ENCODE measurements at places on chromosomes 6 and 20.

GRCh38 chr20:34977365-34978091 lies 21.9 kb downstream of the MYH7B start:
- no peak for DNase-seq

DNA sequence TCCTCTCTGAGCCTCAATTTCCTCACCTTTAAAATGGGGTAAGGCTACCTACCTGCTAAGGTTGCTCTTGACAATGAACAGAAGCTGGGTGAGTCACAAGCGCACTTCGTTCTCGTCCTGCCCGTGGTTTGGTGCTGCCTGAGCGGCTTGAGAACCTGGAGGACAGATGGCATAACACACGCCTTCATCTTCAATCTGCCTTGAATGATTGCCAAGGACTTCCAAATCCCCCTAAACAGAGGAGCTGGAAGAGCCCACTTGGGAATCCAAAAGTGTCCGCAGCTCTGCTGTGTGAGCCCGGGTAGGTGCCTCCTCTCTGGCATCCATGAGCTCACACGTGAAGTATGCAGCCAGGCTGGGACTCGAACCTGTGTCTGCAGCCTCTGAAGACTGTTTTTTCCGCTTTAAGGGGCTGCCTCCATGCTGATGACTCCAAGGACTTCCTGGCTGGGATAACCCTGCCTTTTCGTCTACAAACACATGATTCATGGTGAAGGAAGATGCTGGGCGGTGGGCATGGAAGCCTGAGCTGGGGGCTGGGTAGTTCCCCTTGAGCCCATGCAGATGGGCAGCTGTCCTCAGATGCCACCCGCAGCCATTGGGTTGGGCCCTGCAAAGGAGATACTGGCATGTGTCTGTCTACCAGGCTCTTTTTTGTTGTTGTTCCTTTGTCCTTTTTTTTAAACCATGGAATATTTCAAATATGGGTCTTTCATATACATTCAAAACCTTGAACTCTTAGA lies 25.3 kb upstream of the CSNK2A1 start:
- DNase-seq, result peak; percentile 22

- DNase-seq, result peak; percentile 91
These were observed 11.2 kb upstream of the PSMG4 start for GRCh38 chr6:3247255-3248146.

- no peak for DNase-seq
These were observed 4.5 kb downstream of the SNAI1 start for GRCh38 chr20:49987015-49987867.

DNA sequence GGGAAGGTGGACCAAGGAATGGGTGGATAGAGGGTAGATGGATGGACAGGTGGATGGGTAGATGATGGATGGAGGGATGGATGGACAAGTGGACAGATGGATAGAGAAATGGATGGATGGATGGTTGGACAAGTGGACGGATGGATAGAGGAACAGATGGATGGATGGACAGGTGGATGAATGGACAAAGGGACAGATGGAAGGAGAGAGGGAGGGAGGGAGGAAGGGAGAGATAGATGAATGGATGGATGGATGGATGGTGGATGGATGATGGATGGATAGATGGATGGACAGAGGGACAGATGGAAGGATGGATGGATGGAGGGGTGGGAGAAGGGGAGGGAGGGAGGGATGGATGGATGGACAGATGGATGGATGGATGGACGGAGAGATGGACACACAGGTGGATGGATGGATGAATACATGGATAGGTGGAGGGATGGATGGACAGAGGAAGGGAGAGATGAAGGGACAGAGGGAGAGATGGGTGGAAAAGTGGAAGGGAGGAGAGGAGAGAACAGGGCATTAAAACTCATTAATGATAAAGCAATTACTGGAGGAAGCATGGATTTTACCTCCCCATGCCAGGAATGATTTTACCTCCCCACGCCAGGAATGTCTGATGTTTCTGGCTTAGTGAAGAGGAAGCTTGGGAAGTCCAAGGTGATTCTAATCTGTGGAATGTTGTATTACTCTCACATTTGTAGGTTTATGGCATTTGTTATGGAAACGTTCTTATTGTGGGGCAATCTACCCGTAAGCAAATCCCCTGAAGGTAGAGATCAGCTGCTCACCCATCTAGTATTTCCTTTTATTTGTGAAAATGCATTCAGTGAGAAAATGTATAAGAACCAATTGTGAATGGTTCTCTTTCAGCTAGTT lies 383.3 kb downstream of the TAF4 start:
- no peak for DNase-seq

DNA sequence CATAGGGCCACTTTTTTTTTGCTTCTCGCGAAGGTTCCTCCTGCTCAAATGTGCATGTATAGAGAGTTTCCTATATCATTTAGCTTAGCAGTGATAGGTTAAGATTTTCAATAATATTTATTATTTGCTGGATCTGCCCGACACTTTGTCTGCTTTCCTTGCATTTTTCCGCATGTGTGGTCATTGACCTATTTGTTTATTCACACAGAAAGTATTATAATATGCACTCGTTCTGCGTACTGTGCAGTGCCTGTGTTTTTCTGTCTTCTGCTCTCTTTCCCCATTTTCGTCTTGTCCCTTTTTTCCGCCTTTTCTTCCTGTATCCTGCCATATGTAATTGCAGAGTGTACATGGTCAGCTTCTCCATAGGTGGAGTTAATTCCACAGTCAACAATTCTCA lies 255.8 kb downstream of the TMEM242 start:
- DNase-seq, result peak; percentile 63

Measured in retina (tissue), 1 donor.